Adrenal gland (tissue), 19 donors: ENCODE measurements at places on chromosomes 6 and 20.

DNA sequence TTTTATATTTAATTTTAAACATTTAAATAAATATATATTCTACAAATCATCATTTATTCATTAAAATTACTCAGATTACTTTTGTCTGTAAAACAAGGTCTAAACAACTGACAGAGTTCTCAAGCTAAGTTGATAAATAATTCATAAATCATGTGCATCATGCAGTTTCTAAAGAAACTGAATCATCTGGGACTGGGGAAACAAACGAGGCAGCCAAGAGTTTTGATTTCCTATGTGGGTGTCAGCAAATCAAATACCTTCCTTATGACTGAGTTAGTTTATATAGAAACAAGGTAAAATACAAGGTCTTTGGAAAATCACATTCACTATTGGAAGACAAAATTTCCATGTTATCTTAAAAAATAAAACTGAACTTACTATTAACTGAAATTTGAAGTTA is 149.9 kb upstream of the BEND6 start:
- no peak overlapping the region for H3K27ac ChIP-seq
- no peaks in the 10 kb centered on the region for H3K27me3 ChIP-seq
- no peaks in the 10 kb centered on the region for H3K36me3 ChIP-seq
- no peak overlapping the region for H3K4me3 ChIP-seq

GRCh38 chr6:165321555-165322145 is 12.2 kb upstream of the C6orf118 start:
- H3K27me3 ChIP-seq: no peaks in the 10 kb centered on the region
- no peak overlapping the region for H3K27ac ChIP-seq
- no peaks in the 10 kb centered on the region for H3K36me3 ChIP-seq
- no peak overlapping the region for H3K4me3 ChIP-seq

GRCh38 chr6:136677344-136677743 is 114.9 kb downstream of the MAP3K5 start:
- H3K4me1 ChIP-seq: peaks cover 33% of the 10 kb centered on the region
- H3K4me3 ChIP-seq: no peak overlapping the region
- no peaks in the 10 kb centered on the region for H3K27me3 ChIP-seq
- H3K36me3 ChIP-seq: no peaks in the 10 kb centered on the region
- no peak overlapping the region for H3K27ac ChIP-seq

DNA sequence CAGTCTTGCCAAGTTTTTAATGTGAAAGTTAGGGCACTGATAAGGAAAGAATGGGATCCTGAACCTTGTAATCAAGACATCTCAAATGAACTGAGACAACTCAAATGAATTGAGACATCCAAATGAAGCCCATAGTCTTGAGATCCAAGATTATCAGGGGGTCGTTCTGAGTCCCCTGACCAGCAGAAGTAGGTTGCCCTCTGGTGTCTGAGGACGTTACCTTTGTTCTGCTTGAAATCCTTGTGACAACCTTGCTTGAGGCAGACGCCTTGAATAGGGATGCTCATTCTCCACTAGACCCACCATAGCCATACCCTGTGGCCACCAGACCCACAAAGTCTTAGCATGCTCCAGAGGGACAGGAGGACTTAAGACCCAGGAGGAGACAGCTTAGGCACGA is 37.7 kb downstream of the ZBTB9 start:
- H3K27ac ChIP-seq: no peak overlapping the region
- H3K4me1 ChIP-seq: no peaks in the 10 kb centered on the region
- H3K27me3 ChIP-seq: no peaks in the 10 kb centered on the region
- H3K36me3 ChIP-seq: no peaks in the 10 kb centered on the region
- no peak for DNase-seq

DNA sequence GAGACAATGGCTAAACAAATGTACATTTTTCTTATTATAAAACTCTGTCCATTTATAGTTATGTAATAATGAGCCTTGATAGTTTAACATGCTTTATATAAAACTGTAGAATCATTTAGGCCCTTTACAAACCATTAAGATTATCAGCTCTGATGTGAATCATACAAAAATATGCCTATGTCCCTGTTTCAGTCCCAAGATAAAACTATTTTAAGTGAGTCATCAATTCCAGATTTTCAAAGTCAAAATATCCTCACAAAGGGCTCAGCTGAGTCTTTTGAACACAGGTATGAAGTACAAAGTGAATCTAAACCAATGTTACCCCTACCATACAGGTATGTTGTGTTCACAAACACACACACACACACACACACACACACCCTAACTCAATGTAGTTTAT is 88.0 kb downstream of the PTPRK start:
- no peak overlapping the region for H3K4me3 ChIP-seq
- H3K27ac ChIP-seq: no peak overlapping the region
- no peaks in the 10 kb centered on the region for H3K4me1 ChIP-seq
- H3K36me3 ChIP-seq: no peaks in the 10 kb centered on the region

GRCh38 chr6:7331452-7331851 is 18.5 kb upstream of the SSR1 start:
- no peaks in the 10 kb centered on the region for H3K4me1 ChIP-seq
- no peak for DNase-seq
- H3K27ac ChIP-seq: no peak overlapping the region
- no peaks in the 10 kb centered on the region for H3K27me3 ChIP-seq
- no peaks in the 10 kb centered on the region for H3K36me3 ChIP-seq
- H3K4me3 ChIP-seq: no peak overlapping the region

DNA sequence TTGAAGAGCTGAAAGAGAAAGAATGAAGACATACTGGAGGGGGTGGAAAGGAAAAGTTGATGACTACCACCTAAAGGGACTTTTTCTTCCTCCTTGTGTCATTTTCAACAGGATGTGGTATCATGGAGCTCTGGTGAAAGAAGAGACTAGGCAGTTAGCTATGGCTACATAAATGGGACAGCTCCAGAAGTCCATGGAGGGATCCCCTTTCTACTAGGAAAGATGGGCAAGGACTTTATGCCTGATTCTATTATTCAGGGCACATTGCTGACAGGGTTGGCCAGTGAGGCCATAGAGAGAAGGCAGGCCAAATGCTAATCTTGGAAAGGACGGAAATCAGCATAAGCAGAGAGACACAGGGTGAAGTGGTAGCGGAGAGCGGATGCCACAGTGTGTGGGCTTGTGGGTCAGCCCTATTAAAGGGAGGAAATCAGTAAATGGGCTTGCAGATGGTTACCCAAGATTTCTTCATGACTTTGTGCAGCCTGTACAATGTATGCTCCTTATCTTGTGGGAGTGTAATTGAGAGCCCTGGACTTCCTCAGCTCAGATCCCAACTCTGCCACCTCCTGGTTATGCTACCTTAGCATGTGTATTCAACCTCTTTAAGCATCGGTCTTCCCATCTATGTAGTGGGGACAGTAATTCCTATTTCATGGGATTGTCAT is 77.4 kb upstream of the TMEM170B start:
- no peaks in the 10 kb centered on the region for H3K4me1 ChIP-seq
- DNase-seq: no peak
- no peaks in the 10 kb centered on the region for H3K36me3 ChIP-seq
- H3K4me3 ChIP-seq: no peak overlapping the region
- no peaks in the 10 kb centered on the region for H3K27me3 ChIP-seq

GRCh38 chr6:152091201-152091600 is 283.7 kb downstream of the ESR1 start:
- DNase-seq: no peak
- H3K36me3 ChIP-seq: no peaks in the 10 kb centered on the region
- H3K27ac ChIP-seq: no peak overlapping the region
- H3K4me1 ChIP-seq: peaks cover 5% of the 10 kb centered on the region
- no peaks in the 10 kb centered on the region for H3K27me3 ChIP-seq
- no peak overlapping the region for H3K4me3 ChIP-seq

DNA sequence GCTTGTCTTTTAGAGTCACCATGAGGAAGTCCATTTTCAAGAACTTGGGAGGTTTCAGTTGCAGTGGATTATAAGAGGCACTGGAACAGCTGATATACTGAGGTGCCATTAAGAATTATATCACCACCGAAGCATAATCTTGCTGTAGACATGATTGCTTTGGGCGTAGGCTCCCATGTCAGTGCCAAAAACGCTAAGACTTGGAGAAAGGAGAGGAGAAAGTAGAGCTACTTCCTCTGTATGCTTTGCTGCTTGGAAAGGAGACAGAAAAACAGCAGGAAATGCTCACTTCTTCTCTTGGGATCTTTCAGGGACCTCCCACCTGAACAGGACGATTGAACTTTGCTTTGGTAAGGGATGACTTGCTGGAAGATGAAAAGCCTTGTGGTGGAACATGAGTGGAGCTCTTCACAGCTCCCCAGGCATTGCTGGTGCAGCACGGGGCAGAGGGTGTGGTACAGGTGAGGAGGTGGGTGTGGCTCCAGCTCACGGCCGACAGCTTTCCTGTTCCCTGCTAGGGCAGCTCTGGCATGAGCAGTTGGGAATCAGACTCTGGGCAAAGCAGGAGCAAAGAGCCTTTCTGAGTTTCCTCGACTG is 190.4 kb upstream of the JAG1 start:
- peaks cover 6% of the 10 kb centered on the region for H3K4me1 ChIP-seq
- H3K36me3 ChIP-seq: no peaks in the 10 kb centered on the region
- H3K27me3 ChIP-seq: no peaks in the 10 kb centered on the region
- H3K27ac ChIP-seq: no peak overlapping the region
- no peak for DNase-seq

- H3K4me3 ChIP-seq: no peak overlapping the region
- no peaks in the 10 kb centered on the region for H3K27me3 ChIP-seq
- no peaks in the 10 kb centered on the region for H3K36me3 ChIP-seq
- DNase-seq: no peak
- H3K27ac ChIP-seq: no peak overlapping the region
Observed at GRCh38 chr6:52019092-52019491, 68.3 kb downstream of the PKHD1 start.

GRCh38 chr6:136716917-136717715 is 75.2 kb downstream of the MAP3K5 start:
- H3K4me1 ChIP-seq: peaks cover 45% of the 10 kb centered on the region
- H3K27me3 ChIP-seq: no peaks in the 10 kb centered on the region
- peak overlapping the region; percentile 59 for H3K27ac ChIP-seq

GRCh38 chr20:60091861-60092260 is 133.6 kb downstream of the CDH26 start:
- no peaks in the 10 kb centered on the region for H3K36me3 ChIP-seq
- DNase-seq: no peak
- no peaks in the 10 kb centered on the region for H3K27me3 ChIP-seq
- no peak overlapping the region for H3K27ac ChIP-seq
- no peaks in the 10 kb centered on the region for H3K4me1 ChIP-seq

DNA sequence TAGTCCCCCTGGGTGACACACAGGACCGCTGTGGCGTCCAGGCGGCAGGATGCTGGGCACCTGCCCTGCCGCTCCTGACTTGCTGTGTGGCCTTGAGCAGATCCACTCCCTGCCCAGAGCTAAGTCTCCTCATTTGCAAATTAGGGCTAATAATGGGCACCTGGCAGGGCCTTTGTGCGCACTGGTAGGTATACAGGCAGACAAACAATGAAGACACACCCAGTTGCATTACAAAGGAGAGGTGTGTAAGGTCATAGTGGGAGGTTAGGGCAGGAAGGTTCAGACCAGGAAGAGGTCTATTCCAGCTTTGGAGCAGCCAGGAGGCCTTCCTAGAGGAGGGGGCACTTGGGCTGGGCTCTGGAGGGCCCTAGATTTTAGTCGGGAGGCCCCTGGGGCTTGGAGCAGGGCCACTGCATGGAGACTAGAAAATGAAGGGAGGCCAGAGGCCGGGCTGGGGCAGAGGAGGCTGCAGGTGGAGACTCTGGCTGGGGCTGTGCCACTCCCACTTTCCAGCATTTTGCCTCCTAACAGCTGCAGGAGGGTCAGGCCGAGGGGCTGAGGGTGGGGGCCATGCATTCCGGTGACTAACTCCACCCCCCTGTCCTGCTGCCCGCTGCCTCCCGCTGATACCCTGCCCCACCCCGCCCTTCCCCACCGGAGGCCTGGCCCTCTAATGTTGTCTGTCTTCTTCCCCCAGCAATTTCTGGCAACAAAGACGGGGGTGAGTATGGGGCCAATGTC is 28.5 kb downstream of the MYH7B start:
- no peak for DNase-seq
- H3K36me3 ChIP-seq: no peaks in the 10 kb centered on the region
- H3K4me1 ChIP-seq: no peaks in the 10 kb centered on the region
- no peak overlapping the region for H3K4me3 ChIP-seq
- no peaks in the 10 kb centered on the region for H3K27me3 ChIP-seq

GRCh38 chr20:24392612-24393011 is 76.8 kb upstream of the SYNDIG1 start:
- no peak for DNase-seq
- H3K36me3 ChIP-seq: no peaks in the 10 kb centered on the region
- H3K4me1 ChIP-seq: no peaks in the 10 kb centered on the region

DNA sequence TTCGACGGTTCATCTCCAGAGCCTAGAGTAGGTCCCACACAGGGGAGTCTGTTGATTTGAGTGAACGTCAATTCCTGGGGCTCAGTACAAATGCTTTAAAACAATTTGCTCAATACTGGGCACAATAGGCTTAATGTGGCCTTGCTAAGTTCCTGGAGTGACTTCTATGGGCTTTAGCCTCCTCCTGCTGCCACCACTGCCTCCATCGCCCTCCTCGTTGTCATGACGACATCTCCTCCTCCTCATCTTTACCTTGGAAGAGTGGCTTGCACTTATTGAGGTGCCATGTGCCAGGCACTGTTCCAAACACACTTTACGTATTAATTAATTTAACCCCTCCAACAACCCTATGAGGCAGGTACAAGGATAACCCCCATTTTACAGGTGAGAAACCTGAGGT is 11.8 kb upstream of the ZMYND8 start:
- H3K36me3 ChIP-seq: no peaks in the 10 kb centered on the region
- H3K4me1 ChIP-seq: no peaks in the 10 kb centered on the region
- no peak overlapping the region for H3K4me3 ChIP-seq
- no peak overlapping the region for H3K27ac ChIP-seq
